ENCODE measurements at places on chromosomes 3 and 15.

DNA sequence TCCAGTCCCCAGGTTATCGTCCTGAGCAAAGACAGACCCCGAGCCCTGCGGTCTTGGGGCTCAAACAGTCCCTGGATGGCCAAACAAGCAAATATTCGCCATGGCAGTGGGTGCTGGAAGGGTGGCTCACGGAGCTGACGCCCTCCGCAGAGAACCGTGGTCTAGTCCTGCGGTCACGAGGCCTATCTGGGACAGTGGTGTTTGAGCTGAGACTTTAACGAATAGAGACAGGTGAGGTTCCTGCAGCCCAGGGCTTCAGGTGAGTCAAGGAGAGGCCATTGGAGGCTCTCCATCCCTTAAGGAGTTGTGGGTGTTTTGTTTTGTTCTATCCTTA, 399 bp upstream of the SUCLG2 start:
- no peak for DNase-seq

GRCh38 chr15:60580073-60580472, 101.1 kb upstream of the ICE2 start:
- no peak for DNase-seq

GRCh38 chr3:52403955-52404354, 40.9 kb downstream of the SEMA3G start:
- DNase-seq = no peak

- no peak for DNase-seq
Measured at GRCh38 chr3:79354179-79354688, 413.6 kb downstream of the ROBO1 start.

DNA sequence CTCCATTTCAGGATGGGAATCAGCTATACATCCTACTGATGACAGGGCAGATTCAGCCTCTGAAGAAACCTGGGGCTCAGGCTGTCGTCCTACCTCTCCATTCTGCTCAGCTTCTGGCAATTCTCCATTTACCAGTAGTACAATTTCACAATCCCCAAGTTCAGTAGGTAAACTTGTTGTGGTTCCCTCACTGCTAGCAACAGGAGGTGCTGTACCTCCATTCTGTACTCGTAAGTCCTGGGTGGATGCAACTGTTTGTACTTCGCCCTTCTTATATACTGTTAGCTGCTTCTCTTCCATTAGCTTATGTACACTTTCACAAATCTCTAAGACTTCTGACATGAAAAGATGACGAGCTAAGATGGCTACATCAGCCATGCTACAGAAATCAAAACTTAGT, 11.6 kb downstream of the ZBTB11 start:
- DNase-seq = no peak

Data from left renal pelvis (tissue), 4 donors.